ENCODE measurements at places on chromosomes 6 and 20.

GRCh38 chr20:53895385-53895755, 175.0 kb downstream of the BCAS1 start:
- no peak for DNase-seq

DNA sequence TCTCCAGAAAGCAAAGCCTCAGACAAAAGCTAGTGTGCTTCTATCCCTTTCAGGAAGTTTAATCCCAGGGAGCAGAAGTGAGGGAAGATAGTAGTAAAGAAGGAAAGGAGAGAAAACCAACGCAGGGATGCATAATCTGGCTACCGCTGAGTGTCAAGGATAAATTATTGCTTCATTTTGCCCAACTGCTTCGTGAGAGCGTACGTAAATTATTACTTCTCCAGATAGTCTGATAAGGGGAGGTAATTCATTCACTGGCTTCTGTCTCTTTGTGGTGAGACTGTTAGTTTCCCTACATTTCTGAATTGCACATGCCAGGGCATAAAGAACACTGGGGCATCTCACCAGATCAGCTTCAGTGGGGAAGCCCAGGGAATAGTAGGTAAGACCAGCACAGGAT, 539.7 kb downstream of the PHF3 start:
- no peak for DNase-seq

DNA sequence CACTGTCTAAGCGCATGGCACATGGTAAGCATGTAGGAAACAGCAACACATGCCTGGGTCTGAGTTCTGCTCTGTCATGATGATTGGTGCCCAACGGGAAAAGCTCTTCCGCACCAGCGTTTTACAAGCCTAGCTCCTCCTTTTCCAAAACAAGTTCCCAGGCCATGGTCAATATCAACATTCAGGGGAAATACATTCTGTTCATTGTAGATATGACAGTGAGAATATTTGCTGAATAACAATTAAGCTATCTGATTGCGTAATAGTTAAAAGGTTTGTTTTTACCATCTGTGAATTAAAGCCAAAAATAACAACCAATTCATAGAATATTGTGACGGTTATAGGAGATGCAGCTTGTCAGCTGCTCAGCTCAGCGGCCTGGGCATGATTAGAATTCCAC, 404.3 kb upstream of the SLC35B3 start:
- DNase-seq = no peak

DNA sequence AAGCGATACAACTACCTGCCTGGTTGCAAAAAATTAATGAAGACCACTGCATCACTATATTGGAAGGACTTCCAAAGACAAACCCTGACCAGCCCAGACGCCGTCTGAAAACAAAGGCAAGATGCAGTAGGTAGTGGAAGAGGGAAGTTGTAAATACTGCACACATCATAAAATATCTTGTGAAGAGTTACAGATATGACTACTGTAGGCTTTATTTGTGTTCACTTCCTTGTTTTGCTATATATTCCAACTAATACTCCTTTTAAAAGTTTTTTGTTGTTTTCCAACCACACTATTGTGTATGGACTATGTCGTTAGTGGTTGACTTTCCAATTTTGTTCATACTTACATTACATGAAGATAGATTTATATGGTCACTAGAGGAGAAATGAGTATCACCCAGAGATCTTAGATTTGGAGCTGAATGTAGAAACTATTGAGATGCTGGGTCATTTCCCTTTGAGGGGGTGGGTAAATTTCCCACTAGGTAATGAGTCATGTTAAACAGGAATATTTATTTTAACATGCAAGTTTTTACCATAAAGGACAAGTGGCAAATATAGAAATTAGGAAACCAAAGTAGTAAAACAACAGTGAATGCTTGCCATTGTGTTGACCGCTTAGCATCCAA, 16.6 kb upstream of the TXLNB start:
- DNase-seq = no peak

- no peak for DNase-seq
These were observed 12.8 kb downstream of the SNX14 start for GRCh38 chr6:85580878-85581267.

GRCh38 chr20:440636-441035, 21.7 kb downstream of the TBC1D20 start:
- no peak for DNase-seq

- no peak for DNase-seq
These were observed 223.7 kb downstream of the GMDS start for GRCh38 chr6:2021713-2022125.

GRCh38 chr20:3741836-3742458, 9.5 kb downstream of the HSPA12B start:
- no peak for DNase-seq

DNA sequence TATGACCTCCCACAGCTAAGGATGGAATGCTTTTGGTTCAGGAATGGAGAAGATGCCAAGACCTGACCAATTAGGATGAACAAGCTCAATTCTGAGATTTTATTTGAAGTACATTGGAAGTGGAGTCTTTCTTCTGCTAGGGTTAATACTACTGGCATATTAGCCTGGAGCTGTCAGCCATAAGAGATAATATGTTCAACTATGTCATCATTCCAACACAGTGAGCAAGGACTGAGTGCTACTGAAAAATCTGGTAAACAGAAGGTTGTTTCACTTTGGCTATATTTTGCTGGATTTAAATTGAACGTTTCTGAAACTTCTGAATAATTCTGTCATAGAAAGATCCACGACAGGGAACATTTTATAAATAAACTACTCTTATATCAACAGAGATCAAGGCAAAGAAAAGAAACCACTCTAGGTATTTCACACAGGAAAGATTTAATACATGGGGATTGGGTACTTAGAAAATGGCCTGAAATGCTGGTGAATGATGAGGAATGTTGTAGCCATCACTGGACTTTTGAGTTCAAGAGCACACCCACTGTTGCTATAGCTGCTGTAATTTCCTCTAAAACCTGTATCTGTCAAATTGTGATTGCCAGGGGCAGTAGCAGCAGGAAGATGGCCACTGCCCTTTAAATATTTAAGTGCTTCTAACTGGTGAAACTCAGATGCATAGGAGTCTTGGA, 200.5 kb downstream of the PLCB4 start:
- DNase-seq = no peak

DNA sequence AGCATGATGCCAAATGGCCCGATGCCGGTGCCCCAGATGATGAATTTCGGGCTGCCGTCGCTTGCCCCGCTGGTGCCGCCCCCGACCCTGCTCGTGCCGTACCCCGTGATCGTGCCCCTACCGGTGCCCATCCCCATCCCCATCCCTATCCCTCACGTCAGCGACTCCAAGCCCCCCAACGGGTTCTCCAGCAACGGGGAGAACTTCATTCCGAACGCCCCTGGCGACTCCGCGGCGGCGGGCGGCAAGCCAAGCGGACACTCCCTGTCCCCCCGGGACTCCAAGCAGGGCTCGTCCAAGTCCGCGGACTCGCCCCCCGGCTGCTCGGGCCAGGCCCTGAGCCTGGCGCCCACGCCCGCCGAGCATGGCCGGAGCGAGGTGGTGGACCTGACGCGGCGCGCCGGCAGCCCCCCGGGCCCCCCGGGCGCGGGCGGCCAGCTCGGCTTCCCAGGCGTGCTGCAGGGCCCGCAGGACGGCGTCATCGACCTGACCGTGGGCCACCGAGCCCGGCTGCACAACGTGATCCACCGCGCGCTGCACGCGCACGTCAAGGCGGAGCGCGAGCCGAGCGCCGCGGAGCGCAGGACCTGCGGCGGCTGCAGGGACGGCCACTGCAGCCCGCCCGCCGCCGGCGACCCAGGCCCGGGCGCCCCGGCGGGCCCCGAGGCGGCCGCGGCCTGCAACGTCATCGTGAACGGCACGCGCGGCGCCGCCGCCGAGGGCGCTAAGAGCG, 144.6 kb downstream of the SOBP start:
- DNase-seq = no peak

DNA sequence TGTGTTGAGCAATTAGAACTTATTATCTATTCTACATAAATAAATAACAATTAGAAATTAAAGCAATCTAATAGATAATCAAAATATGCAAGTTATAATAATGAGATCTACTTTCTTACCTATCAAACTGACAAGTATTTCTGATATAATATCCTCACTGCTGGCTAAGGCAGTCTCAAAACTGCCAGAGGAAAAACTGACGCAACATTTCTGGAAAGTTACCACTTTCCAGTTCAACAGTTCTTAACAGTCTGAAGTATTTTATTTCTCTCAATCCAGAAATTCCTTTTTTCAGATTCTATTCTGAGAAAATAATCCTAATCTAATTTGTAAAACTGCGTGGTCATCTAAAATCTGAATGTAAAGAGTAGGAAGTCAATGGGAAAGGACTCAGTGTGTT, 121.0 kb downstream of the TRDN start:
- no peak for DNase-seq

GRCh38 chr20:1489764-1490436, 1.3 kb downstream of the SIRPB2 start:
- no peak for DNase-seq

- DNase-seq = no peak
These were observed 35.2 kb upstream of the SLC22A2 start for GRCh38 chr6:160293844-160294243.

- DNase-seq = no peak
These were observed 59.8 kb downstream of the BCAS4 start for GRCh38 chr20:50854506-50855249.

DNA sequence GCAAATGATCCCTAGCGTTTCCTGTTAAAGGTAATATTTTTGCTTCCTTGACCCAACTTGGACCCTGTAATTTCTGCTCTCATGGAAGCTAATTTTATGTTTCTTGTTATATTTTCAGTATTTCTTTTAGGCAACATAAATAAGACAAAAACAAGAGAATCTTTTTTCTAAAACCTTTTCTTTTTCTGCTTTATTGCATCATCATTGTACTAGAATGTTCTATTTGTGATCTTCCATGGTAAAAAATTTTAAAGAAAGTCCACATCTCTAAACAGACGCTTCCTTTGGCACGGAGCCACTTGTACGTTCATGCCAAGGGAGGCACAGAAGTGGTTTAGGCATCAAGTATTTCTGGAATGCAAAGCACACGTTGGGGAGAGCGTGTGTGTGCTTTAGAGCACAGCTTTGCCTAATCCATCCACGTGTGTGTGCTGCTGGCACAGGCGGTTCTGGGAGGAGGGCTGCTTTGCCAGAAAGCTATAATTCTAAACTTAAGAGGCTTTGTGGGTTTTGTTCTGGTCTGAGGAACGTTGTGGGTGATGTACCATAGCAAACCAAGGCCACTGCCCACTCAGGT, 98.3 kb downstream of the SASH1 start:
- DNase-seq = no peak

GRCh38 chr20:46706242-46706641, 3.2 kb upstream of the SLC2A10 start:
- DNase-seq = no peak

- DNase-seq = peak; percentile 72
These were observed at the start of gene ACSS2 for GRCh38 chr20:34876406-34877282. ACSS2 (plus strand) TSS chr20:34876612; CDS start chr20:34876646, 34 bp downstream.

DNA sequence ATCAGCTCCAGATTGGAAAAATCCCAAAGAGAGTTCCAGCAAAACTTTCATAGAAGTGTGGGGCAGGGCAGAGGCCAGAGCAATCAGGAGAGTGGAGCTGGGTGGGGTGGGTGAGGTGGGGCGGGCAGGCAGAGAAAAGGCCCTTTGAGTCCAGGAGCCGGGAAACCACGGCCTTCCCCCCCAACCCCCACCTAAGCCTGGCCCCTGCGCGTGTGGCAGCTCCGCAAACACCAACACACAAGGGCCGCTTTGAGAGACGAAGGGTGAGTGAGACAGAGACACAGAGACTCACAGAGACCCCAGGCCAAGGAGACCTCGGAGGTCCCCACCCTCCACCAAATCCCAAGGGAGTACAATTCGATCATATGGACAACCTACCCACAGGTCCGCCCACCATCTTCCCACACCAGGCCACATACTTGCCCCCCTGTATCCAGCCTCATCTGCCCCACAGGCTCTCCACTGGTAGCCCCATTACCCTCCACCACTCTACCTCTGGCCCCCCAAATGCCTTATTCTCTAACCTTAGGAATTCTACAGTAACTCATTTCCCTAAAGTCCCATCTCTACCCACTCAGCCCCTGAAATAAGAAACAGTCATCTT, 1.7 kb downstream of the COL11A2 start:
- DNase-seq = no peak

DNA sequence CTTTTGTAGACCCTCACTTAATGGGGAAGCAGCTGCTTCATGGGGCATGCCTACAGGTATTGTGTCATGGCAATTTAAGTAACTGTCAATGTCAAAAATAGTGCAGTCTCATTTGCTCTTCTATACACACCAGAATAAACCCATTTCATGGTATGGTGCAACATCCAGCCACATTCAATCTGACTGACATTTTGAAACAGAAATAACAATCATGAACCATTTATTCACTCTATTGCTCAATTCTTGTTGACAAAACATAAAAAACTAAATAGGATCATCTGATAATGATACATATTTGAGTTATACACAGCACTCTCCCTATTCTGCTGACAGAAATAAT, 122.9 kb downstream of the MAP7 start:
- DNase-seq = no peak

DNA sequence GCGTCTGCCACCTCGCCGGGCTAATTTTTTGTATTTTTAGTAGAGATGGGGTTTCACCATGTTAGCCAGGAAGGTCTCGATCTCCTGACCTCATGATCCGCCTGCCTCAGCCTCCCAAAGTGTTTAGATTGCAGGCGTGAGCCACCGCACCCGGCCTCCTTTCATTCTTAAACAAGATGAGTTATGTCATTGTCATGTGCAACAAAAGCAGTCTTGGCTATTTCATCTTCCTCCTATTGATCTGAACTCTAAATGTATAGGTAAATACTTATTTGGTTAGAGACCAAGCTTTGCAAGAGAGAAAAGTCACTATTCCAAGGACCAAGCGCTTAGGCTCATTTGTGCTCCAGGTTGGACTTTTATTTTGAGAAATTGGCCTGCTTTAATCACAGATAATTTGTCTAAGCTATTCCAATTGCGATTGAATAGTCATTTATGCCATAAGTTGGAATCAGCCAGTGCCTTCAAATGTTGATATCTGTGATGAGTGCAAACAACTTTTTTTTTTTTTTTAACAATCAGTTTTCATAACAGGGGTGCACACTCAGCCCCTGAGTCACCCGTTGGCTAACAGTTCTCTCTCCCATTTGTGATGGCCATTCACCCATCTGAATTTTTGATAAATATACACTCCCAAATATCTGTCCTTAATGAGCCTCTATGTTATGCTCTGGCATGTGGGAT, 167.3 kb downstream of the BCAS1 start:
- DNase-seq = no peak

DNA sequence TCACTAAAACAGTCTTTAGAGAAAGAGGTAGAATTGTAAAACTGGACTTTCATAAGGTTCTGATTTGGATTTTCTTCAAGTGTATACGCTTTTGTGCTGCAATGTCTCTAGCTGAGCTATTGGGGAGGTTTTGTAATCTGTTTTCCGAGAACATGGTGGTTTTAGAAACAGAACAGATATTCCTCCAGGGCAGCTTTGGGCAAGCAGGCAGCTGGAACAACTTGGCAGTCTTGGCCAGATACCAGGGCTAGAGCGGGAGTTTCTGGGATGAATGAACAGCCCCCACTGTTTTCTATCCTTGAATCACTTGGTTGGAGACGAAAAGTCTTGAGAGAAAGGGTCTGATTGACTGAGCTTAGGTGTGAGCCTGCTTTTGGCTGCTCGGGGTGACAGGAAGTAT, 17.1 kb upstream of the ARMC2 start:
- no peak for DNase-seq

All from cortex of kidney (tissue), 1 donor.